ENCODE measurements at places on chromosomes 7 and 10. TPM values are rescaled to one million over a fixed set of nuclear protein-coding genes. Genes with fewer than 3 reads are reported as not detected.
A peak's percentile ranks its signal among the peaks of the same experiment; 100 is the strongest.

PON3 gene
- total RNA-seq = 0.40 TPM

COL17A1 gene
- not detected for total RNA-seq

GBX1 gene
- total RNA-seq = not detected

ATOH7 gene
- total RNA-seq = not detected

EPHA1 gene
- total RNA-seq = 0.47 TPM

IFIT1B gene
- total RNA-seq = not detected

FZD8 gene
- 0.35 TPM for total RNA-seq

DNAJC12 gene
- 8.8 TPM for total RNA-seq

DNA sequence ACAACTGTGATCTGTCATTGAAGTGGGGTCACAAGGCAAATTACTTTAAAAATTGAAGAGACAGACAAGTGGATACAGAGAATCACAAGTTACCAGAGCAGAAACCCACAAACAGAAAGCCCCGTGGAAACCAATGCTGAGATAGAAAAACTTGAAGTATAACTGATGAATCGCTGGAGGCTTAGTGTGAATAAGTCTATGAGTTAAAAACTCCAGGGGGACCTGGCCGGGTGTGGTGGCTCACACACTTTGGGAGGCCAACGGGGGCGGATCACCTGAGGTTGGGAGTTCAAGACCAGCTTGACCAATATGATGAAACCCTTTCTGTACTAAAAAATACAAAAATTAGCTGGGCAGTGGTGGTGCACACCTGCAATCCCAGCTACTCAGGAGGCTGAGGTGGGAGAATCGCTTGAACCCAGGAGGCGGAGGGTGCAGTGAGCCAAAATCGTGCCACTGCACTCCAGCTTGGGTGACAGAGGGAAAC lies 69.7 kb upstream of the ZNRF2 start:
- no peak for DNase-seq
- no peaks in the 10 kb centered on the region for H3K4me1 ChIP-seq
- H3K4me3 ChIP-seq = no peak overlapping the region
- peaks cover 2% of the 10 kb centered on the region for H3K36me3 ChIP-seq

GRCh38 chr7:112869111-112869774 lies 79.0 kb upstream of the TMEM168 start:
- H3K4me3 ChIP-seq = no peak overlapping the region
- H3K27ac ChIP-seq = no peak overlapping the region
- no peaks in the 10 kb centered on the region for H3K27me3 ChIP-seq
- peaks cover 10% of the 10 kb centered on the region for H3K4me1 ChIP-seq
- DNase-seq = peak; percentile 70

- H3K27ac ChIP-seq = no peak overlapping the region
- H3K27me3 ChIP-seq = no peaks in the 10 kb centered on the region
- H3K36me3 ChIP-seq = no peaks in the 10 kb centered on the region
- no peak for DNase-seq
- H3K4me3 ChIP-seq = no peak overlapping the region
Observed at GRCh38 chr7:70033226-70033625, 435.0 kb downstream of the AUTS2 start.

GRCh38 chr10:48253970-48254657 lies 20.4 kb downstream of the FRMPD2 start:
- H3K27ac ChIP-seq = no peak overlapping the region
- no peak overlapping the region for H3K4me3 ChIP-seq
- DNase-seq = no peak
- H3K36me3 ChIP-seq = no peaks in the 10 kb centered on the region
- peaks cover 12% of the 10 kb centered on the region for H3K27me3 ChIP-seq
- no peaks in the 10 kb centered on the region for H3K4me1 ChIP-seq

DNA sequence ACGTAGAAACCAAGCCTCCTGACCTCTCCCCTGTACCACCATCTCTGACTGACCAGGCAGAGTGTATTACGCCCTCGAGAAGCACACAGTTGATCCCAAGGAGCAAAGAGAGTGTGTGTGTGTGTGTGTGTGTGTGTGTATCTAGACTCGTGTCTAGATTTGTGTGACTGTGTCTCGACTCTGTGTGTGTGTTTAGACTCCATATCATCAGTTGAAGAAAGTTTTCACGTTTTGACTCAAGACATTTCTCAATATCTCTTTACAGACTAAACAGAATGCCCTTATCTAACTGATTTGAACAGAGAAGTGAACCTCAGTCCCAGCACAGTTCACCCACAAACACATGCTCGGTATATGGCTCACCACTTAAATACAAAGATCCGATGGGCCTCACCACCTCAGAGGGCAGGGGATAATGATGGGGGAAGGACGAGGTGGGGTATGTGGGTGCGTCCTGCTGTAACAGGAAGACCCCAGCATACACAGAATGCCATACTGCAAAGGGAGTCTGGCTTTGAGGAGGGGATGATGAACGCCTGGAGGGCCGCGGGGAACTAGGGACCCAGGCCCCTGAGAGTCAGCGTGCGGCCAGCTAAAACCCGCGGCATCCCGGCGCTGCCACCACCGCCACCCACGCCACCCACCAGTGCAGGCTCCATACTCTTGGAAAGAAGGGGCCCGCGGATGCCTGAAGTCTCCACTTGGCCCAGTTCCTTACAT lies 780 bp downstream of the ALDH18A1 start:
- peak overlapping the region; percentile 98 for H3K4me3 ChIP-seq
- DNase-seq = peak; percentile 46
- H3K36me3 ChIP-seq = peaks cover 34% of the 10 kb centered on the region
- H3K27ac ChIP-seq = peak overlapping the region; percentile 65
- no peaks in the 10 kb centered on the region for H3K27me3 ChIP-seq
- peaks cover 20% of the 10 kb centered on the region for H3K4me1 ChIP-seq

GRCh38 chr10:102837230-102837721 lies at the start of gene CYP17A1:
CYP17A1 (minus strand) TSS chr10:102837413; CDS start chr10:102837361, 52 bp downstream.
- no peak within 1 kb of the TSS for H3K4me3 ChIP-seq
- H3K27ac ChIP-seq = no peak within 1 kb of the TSS
- DNase-seq = no peak
- H3K27me3 ChIP-seq = peaks cover 19% of the 10 kb centered on the region
- no peaks in the 10 kb centered on the region for H3K36me3 ChIP-seq

Data from activated CD8-positive, alpha-beta memory T cell treated with anti-CD3 and anti-CD28 coated beads, Interleukin-2, amount 10 ng/mL, durations not matched to agents 7 days and 5 days (primary cell).